Activated naive CD4-positive, alpha-beta T cell treated with anti-CD3 and anti-CD28 coated beads for 36 hours (primary cell): ENCODE measurements at places on chromosomes 7 and 10.

DNA sequence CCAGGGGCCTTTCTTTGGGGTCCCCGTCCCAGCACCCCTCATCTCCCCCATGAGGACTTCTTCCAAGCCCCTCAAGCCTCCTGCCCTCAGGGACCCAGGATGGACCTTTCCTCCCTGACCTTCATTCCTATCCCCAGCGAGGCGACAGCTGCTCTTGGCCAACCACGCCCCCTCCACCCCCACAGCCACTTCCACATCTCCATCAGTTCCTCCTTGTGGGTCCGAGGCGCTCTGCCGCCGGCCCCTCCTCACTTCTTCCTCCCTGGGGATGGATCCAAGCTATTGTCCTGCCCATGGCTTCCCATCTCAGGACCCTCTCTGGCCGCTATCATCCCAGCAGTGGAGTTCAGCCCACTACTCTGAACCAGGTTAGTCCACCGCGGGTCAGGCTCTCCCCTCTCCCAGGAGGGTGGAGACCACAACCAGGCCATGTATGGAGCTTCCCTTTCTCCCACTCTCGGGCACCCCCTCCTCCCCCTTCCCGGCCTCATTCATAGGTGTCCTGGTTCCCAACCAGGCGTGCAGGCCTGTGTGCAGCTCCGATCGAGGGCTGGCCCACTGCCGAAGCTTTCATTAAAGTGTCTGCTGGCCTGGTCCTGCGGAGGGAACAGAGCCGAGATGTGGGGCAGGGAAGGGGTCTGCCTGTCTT lies 1.7 kb upstream of the SH2B2 start:
- DNase-seq: no peak

DNA sequence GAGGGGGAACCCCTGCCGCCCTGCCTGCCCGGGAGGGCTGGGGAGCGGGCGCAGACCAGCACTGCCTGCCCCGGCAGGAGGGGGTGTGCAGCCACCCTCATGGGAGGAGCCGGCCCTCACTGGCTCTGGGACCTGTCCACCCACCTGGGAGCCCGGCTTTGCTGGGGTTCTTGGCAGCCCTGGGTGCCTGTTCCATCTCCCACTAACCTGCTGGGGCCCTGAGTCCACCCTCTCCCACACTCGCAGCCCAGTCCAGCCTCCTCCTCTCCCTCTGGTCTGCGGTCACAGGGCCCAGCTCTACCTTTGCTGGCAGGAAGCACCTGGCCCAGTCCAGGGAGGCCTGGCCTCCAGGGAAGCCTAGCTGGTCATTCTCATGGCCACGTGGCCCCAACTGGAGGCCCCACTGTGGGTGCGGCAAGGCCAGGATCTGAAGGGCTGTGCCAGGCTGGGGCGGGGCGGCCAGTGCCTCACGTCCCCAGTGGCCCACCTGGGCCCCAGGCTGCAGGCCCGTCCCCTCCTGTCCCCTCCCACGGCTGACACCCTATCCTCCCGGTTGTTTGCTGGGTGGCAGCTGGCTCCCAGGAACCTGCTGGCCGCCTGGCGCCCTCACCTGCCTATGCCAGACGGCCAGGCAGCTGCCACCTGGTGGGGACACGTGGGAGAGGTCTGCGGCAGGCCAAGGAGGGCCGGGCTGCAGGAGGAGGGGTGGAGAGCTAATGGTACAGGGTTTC lies at the start of gene TMEM184A:
Gene TMEM184A (minus strand): TSS at position 393 of the 731 bp plus-strand sequence. CDS start 721 bp downstream, outside the sequence.
- peak; percentile 72 for DNase-seq

DNA sequence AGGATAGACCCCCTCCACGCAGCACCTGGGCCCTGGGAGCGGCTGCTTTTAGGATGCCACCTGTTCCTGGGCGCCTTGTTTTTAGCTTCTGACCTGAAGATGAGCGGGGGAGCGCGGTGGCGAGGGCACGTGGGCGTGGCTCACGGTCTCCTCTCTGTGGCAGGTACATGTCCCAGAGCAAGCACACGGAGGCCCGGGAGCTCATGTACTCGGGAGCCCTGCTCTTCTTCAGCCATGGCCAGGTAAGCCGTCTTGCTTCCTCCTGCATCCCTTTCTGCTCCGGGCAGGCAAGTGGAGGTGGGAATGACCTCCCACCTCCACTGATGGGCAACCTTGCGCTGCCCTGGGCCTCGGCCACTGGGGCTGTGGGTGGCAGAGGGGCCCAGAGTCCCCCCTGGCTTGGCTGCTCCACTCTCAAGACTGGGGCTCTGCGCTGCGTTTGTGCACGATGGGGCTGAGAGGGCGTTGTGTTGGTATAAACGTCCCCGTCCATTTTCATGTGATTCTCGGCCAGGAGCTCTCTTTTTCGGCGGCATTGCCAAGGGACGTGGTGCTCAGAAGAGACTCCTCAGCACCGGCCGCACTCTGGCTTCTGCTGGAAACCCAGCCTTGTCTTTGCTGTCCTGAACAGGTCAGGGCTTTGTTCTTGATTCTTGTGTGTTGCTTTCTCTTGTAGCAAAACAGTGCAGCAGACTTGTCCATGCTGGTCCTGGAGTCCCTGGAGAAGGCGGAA lies 9.7 kb downstream of the GET4 start:
- DNase-seq: no peak

GRCh38 chr10:132455441-132455971 lies 58.5 kb downstream of the PWWP2B start:
- no peak for DNase-seq

- DNase-seq: peak; percentile 43
These were observed 1.9 kb downstream of the SLC29A4 start for GRCh38 chr7:5284304-5285281.

GRCh38 chr7:35726654-35727053 lies 31.7 kb upstream of the HERPUD2 start:
- no peak for DNase-seq

- DNase-seq: no peak
These were observed 93.1 kb upstream of the CXCL12 start for GRCh38 chr10:44478040-44478439.

DNA sequence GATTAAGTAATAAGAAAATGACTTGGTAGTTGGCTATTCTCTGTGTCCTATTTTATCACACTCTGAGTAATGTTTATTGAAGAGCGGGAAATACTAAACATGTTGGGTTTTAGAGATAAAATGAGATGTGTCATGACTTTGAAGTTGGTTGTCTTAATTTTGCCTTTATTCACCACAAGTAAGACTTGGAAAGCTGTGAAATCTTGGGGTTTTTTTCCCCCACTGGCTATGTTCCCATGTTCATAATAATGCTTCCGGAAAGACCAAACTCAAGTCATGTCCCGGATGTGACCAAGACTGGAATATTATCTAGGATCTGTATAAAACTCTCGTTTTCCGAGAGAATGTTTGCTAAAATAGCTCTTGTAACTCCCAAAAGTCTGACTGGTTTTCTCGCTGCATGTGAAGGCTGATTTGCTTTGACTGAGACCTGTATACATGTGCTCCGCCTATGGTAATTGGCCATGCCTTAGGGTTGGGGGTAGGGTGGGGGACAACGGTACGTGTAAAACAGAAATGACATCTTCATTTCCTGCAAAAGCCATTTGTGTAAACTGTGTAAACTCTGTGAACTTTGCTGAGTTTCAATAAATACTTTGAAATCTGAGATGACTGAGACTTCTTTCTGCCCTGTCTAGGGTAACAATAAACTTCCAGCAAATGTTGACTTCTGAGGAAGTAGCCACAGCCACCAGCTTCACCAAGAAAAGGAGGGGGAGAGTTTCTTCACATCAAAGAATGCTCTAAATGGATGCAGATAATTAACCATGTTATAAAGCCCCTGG lies 169.6 kb downstream of the ZNF365 start:
- no peak for DNase-seq

GRCh38 chr10:124550293-124551034 lies 88.8 kb downstream of the LHPP start:
- DNase-seq: no peak

GRCh38 chr10:94626476-94626875 lies 57.1 kb upstream of the CYP2C18 start:
- DNase-seq: no peak

DNA sequence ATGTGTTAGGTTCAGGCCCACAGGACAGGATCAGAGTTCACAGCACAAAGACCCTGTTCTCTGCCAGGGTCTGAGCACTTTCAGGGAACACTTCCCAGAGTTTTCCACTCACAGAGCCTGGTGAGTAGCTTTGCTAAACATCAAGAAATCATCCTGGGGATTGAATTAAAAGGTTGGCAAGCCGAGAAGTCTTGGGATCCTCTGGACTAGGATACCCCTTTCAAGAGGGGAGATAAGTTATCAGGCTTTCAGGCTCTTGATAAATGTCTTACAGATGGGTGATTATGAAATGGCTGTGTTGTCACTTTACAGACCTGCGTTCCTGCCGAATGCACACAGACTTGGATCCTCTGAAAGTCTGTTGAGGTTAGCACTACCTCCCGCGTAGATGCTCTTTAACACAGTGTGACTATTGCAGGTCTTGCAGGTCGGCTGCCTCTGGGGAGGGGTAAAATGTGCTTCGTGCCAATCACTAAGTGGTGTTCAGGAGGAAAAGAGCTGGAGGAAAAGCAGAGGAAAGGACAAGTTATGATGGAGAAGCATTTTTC lies 473.5 kb upstream of the AKR1E2 start:
- DNase-seq: no peak

DNA sequence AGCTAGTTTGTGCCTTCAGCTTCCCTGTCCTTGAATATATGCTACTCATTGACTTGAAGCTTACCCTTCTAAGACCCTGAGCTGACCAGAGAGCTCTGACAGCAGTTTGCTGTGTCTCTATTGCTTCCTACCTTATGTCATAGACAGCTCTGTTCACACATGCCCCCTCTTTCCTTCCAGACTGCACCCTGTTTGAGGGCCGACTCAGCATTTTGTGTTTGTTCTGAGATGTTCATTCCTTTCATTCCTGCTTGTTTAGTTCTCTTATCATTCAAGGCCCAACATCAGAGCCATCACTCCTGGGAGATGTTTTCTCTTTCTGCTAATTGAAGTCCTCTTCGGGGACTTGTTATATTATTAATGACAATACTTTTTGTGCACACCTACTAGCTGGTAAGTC lies 518.9 kb downstream of the LRMDA start:
- DNase-seq: no peak

DNA sequence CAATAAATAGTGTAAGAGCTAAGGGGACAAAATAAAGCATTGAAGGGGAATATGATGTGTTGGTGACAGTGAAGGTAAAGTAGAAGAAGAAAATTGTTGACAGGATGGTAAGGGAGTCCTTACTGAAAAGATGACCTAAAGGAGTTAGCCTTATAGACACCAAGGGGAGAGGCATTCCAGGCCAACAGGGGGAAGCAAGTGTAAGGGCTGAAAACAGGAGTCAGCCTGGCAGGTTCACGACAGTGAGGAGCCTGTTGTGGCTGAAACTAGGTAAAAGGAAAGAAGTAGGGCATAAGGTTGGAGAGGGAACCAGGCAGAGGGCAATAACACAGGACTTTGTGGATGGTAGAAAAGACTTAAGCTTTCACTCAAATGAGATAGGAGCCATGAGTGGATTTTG lies 34.0 kb downstream of the PNLIPRP3 start:
- DNase-seq: no peak

- peak; percentile 86 for DNase-seq
These were observed 29.1 kb upstream of the CALD1 start for GRCh38 chr7:134750083-134751062.

DNA sequence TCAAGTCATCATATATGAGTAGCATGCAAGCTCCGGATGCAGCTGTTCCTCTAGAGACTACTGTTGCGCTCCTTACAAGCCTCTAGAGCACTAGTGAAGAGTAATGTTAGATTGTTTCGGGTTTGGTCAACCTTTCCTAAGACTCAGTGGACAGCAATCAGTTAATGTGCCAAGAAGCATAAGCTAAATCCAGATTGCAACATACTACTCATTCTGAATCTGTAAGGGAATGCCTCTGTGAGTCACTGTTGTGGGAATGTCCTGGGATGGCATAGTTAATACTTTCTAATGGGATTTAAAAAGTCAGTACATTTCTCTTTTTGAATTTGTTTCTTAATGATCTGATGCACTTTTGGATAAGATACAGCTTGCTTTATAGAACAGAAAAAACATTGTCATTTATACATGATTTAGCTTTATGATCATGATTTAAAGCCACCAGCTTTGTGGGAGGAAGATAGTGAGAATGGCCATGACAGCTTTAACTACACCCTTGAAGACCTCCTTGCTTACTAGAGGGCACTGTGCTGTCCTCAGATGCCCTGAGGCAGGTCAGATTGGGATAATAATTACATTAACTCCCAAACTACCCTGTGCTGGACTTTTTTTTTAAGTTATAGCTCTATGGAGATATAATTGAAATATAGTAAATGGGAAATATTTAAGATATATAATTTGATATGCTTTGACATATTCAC lies 138.4 kb downstream of the SDK1 start:
- no peak for DNase-seq

DNA sequence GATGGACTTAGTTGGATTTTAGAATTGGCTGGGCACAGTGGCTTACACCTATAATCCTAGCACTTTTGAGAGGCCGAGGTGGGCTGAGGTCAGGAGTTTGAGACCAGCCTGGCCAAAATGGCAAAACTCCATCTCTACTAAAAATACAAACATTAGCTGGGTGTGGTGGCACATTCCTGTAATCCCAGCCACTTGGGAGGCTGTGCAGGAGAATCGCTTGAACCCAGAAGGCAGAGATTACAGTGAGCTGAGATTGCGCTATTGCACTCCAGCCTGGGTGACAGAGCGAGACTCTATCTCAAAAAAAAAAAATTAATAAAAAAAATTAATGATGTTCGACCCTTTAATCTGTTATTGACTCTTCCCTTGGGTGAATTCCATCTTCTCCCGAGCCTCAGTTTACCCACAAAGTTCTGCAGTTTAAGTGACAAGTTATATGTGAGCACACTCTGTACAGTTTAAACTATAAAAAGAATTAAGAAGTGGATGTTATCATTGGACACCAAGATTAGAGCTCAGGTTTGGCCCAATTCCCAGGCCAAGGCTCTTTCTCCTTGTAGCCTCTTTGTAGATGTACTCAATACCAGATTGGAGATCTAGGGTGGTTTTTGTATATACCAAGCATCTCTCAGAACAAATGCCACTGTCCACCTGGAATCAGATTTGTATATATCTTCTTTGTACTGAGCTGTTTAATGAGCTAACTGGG lies 15.0 kb downstream of the KAT6B start:
- no peak for DNase-seq

DNA sequence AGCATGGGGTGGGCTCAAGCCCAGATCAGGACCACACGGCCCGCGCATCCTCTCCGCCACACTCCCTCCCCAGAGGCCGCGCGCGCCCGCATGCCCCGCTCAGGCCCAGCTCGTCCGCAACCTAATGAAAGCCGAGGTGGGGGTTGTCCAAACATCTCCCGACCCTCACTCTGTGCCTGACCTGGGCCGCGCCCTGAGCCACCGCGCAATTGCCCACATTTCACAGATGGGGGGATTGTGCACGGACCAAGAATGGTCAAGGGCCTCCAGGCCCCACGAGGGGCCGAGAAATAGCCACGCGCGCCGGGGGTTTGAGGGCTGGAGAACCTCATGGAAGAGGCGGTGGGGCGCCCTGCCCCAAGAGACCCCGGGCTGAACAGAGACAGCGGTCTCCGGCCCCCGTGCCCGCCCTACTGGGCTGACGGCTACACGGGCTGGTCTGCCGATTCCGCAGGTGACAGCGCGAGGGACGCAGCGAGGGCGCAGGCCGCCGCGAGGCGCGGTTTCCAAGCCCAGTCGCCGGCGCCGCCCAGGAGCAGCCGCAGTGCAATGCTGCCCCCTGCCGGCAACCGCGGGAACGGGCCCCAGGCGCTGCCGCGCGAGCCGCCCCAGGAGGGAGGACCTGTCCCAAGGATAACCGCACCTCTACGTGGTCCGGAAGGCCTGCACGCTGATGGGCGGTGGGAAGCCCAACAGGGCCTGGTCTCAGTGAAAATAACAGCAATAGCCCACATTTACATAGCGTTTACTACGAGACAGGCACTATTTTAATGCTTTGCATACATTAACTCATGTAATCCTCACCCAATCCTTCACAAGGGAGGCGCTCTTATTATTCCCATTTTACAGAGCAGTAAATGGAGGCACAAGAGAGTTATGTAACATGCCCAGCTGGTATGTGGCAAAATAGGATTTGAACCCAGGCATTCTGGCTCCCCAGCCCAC lies 10.5 kb upstream of the GRID1 start:
- DNase-seq: peak; percentile 81
